Neural crest cell (in vitro differentiated cells): ENCODE measurements at places on chromosomes 2 and 18. TPM values are rescaled to one million over a fixed set of nuclear protein-coding genes. Genes with fewer than 3 reads are reported as not detected.

GRCh38 chr2:215653344-215654030, 217.6 kb upstream of the FN1 start:
- DNase-seq = no peak

GRCh38 chr18:12589448-12589847, 68.5 kb downstream of the SPIRE1 start:
- no peak for DNase-seq

DNA sequence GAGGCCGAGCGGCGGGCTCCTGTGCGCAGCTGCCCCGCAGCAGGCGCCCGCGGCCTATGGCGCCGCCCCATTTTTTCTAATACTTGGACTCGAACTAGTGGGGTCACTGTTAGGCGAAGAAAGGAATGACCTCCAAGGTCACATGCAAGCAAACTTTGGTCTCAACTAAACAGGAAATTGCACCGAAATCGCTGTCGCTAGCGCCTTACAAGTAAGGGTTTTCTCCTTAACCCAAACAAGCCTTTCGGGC, 339 bp downstream of the ACAA2 start:
- DNase-seq = no peak

GRCh38 chr2:231803501-231804138, 17.4 kb downstream of the COPS7B start:
- no peak for DNase-seq

- no peak for DNase-seq
Measured at GRCh38 chr2:161068670-161069069, 91.6 kb upstream of the TANK start.

DNA sequence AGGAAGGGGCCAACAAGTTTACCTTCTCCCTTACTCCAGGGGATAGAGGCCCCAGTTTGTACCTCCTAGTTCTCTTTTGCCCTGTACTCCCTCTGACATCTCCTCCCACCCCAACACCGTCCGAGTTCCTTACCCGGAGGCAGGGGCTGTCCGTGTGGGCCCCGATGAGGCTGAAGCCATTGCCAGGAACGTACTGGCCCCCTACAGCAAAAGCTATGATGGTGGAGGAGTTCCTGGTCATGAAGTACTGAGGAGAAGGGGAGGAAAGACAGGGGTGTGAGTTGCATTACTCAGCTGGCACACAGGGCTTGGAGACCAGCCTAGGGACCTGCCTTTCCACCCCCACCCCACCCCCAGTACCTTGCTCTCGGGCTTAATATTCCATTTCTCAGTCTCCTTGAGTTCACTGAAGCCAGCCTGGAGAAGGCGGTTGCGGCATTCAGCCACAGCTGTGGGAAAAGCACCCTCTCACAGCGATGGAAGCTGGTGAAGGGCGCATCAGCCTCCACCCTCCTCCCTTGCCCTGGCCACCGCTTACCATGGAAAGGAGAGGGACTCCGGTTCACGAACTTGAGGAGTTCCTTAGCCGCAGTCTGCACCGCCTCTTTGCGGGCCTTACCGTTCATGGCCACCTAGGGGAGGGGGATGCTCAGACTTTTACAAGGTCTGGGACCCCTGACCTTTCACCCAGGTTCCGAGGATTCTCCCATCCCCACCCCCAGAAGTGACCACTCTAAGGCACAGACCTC, 1.0 kb downstream of the DNPEP start:
- DNase-seq = no peak

DNA sequence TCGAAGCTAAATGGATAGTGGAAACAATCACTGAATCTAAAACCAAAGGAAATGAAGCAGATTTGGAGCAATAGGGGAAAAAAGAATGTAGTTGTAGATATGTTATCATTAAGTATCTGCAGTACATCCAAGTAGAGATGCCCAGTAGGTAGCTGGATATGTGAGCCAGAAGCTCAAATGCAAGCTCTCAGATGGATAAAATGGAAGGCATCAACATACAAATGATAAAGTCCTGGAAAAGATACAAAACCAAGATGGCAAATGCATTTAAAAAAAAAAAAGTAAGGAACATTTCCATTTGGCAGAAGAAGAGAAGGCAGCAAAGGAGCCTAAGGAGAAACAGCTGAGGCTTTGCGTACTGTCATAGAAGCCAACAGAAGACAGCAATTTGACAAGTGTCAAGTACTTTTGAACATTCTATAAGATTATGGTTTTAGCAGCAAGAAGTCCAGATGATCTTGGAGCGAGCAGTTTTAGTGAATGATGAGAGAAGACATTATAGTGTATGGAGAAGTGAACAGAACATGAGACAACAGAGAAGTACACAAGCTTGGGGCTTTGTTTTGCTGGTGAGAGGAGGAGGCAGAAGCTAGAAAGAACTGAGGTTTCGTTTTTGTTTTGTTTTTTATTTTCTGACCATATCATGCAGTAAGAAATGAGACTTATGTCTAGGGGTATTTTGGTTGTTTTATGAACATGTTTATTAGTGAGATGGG, 18.3 kb downstream of the ROCK2 start:
- DNase-seq = no peak

GRCh38 chr2:144288438-144288837, 231.5 kb downstream of the ZEB2 start:
- no peak for DNase-seq

- DNase-seq = no peak
Measured at GRCh38 chr18:62610701-62611411, 88.0 kb downstream of the ZCCHC2 start.

- no peak for DNase-seq
Measured at GRCh38 chr2:198356157-198356556, 551.8 kb downstream of the PLCL1 start.

- DNase-seq = no peak
Measured at GRCh38 chr2:142873831-142874287, 3.6 kb upstream of the KYNU start.

DNA sequence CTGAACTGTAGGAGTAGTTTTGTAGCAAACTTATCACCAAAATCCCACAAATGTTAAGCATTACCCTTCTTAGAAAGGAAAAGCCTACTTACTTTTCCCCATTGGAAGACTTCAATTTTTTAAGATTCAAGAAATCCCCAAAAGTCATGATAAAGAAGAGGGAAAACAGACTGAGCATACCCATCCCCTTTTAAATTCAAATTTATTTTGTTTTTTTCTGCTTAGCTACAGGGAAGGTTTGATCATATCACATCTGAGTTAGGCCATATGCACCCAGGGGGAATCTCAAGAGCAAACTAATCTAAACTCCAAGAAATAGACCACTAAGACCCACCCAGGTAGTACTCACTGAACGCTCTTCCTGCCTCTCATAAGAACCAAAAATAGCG, 174.6 kb downstream of the TGIF1 start:
- DNase-seq = no peak

- DNase-seq = no peak
Measured at GRCh38 chr18:60146220-60146960, 226.2 kb downstream of the MC4R start.

DNA sequence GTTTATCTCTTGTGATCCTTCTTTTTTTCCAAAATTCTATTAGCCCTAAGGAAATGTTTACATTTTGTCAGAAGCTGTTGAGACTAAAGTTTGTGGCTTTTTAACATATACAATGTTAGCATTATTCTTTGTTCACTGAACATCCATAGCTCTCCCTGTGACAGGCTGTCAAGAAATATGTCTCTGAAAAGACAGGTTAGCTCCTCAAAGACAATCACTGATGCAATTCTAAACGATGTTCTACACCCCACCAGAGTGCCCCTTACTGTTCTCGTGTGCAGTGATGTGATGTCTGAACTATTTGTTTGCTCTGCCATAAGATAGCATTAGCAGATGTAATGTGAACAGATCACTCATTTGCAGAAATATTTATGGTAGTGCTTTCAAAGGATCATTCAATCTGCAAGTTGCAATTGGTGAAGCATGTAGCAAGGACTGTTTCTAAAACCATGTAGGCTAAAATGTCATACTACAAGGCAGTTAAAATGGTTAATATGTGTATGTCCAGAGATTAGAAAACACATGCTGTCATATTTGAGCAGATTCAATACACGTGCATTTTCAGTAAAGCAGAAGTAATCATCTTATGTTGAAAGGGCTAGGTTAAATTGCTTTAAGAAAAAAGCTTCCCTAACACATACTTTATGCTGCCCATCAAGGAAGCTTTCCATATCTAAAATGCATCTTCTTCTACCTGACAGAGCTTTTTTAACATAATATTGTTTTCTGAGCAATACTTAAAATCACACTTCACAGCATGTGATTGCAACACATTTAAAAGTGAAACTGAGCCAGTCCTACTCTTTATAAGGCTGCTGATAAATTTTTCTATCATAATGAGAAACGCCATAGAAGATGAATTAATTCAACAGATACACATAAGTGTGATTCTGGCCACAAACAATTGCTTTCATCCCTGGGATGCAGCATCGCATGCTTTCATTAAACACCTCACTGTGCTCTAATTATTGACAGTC, 285.7 kb upstream of the UBE2E3 start:
- DNase-seq = no peak

GRCh38 chr18:50518787-50519546, 40.9 kb upstream of the MAPK4 start:
- DNase-seq = no peak

DNA sequence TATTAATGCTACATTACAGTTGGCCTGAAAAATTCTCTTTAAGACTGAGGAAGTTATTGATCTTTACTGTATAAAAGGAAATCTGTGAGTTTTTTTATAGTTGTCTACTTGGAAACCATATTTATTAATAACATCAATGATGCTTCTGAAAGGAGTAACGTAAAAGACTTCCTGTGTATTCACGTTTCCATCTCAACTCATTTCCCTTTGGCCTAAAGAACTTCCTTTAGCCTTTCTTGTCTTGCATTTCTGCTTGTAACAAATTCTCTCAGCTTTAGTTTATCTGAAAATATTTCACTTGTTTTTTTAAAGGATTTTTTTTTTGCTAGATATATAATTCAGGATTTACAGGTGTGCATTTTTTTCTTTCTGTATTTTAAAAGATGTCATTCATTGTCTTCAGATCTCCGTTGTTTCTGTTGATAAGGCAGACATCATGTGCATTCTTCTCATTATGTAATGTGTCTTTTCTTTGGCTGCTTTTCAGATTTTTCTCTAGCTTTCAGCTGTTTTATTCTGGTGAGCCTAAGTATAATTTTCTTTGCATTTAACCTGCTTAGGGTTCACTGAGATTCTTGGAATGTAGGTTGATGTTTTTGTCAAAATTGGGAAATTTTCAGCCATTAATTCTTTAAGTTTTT, 159.0 kb upstream of the DAPL1 start:
- DNase-seq = no peak

- DNase-seq = no peak
Measured at GRCh38 chr2:190701586-190701985, 52.7 kb downstream of the NAB1 start.

- DNase-seq = no peak
Measured at GRCh38 chr2:7237466-7237865, 320.3 kb downstream of the RNF144A start.

CFAP210 gene
- total RNA-seq = 1.0 and 2.3 TPM in 2 replicates

AOX1 gene
- 2.8 and 4.3 TPM in 2 replicates for total RNA-seq

TANK gene
- total RNA-seq = 25.7 and 30.2 TPM in 2 replicates

LYPD6 gene
- total RNA-seq = 7.1 and 7.3 TPM in 2 replicates

C2orf74 gene
- total RNA-seq = 9.0 and 10.0 TPM in 2 replicates

IL18RAP gene
- not detected in 2 replicates for total RNA-seq

LCT gene
- total RNA-seq = 0.14 and 0.19 TPM in 2 replicates

LDLRAD4 gene
- total RNA-seq = 1.4 and 1.7 TPM in 2 replicates

RAB6C gene
- total RNA-seq = 0.16 TPM in 1 of 2 replicates, not detected in the other

CNDP1 gene
- total RNA-seq = 0.56 and 0.59 TPM in 2 replicates

PER2 gene
- total RNA-seq = 8.6 TPM in 2 replicates

UGT1A3 gene
- total RNA-seq = not detected in 2 replicates

ZDBF2 gene
- 27.1 and 28.1 TPM in 2 replicates for total RNA-seq
